Epithelial cell of alveolus of lung (primary cell): ENCODE measurements at places on chromosomes 3 and 15. TPM values are rescaled to one million over a fixed set of nuclear protein-coding genes. Genes with fewer than 3 reads are reported as not detected.

CHCHD4 gene
- 13.4 and 17.7 TPM in 2 replicates for total RNA-seq

CCRL2 gene
- total RNA-seq = 0.39 TPM in 1 of 2 replicates, not detected in the other

TGM5 gene
- total RNA-seq = not detected in 2 replicates

TMCO5A gene
- total RNA-seq = not detected in 2 replicates

STT3B gene
- 96.8 and 125 TPM in 2 replicates for total RNA-seq

GABRG3 gene
- 0.78 TPM in 1 of 2 replicates, not detected in the other for total RNA-seq

CAMP gene
- not detected in 2 replicates for total RNA-seq

AGBL1 gene
- total RNA-seq = not detected in 2 replicates

SHISA5 gene
- total RNA-seq = 215 and 254 TPM in 2 replicates

ACTR8 gene
- total RNA-seq = 24.8 and 31.4 TPM in 2 replicates

GOLGA6L10 gene
- 0.13 TPM in 1 of 2 replicates, not detected in the other for total RNA-seq

B3GALNT1 gene
- total RNA-seq = 13.1 and 15.9 TPM in 2 replicates

TM4SF1 gene
- total RNA-seq = 68.7 and 157 TPM in 2 replicates

CEMIP gene
- 3.0 and 5.0 TPM in 2 replicates for total RNA-seq
